Stimulated activated CD4-positive, alpha-beta T cell treated with anti-CD3 and anti-CD28 coated beads, Interleukin-2, amount 100 ng/mL, for 24 hours (primary cell): ENCODE measurements at places on chromosomes 3 and 15.

DNA sequence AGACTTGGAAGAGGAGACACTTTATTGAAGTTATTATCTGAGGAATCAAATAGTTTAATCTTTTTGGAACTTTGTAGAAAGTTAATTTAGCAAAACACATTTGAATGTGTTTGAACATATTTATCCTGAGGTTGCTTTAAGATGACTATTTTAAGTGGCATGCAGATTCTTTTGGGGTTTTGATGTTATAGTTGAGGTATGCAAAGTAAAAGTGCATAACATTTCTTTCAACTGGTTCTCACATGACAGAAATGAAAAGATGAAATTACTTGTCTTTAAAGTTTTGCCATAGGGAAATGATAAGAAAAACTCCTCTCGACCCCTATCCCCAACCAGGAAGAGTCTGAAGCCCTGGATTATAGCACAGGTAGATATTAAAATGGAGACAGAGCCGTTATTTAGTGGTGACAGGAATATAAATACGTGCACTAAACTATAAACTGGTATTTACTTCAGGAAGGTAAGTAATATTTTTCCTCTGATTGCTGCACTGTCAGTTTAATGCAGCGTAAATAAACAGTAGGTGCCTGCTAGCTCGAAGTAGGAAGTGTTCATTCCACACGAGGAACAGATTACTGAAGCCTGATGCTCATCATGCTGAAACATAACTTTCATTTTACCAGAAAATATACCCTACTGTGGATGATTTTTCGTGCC, 15.1 kb upstream of the SATB1 start:
- no peak for DNase-seq

DNA sequence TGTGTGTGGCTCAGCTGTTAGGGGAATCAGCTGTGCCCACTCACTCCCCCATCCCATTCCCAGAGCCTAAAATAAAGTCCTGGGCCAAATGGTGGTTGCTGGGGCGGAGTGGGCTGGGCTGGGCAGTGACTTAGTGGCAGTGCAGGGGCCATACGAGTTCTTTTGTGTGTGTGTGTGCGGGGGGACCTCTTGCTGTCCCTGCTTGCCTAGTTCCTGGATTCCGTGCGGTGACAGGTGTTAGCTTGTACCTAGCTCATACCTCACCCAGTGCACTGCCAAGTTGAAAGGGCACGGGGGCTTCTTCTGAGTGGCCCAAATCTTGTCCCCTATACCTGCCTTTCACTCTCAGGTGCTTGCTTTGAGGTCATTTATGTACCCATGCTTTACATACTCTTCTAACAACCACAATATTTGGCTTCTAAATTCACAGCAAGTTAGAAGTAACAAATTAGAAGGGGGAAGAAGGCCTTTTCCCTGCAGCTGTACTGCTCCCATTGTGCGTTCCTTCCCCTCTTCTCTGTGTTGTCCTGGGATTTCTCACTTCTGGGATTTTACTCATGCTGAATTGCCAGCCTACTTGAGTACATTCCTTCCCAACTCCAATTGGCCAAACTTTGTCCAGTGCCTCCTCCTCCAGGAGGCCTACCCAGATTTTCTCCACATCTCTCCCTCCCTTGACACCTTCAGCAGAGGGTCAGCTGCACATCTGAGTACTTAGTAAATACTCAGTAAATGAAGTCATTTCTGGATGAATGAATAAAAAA, 66.3 kb upstream of the POLG start:
- no peak for DNase-seq

DNA sequence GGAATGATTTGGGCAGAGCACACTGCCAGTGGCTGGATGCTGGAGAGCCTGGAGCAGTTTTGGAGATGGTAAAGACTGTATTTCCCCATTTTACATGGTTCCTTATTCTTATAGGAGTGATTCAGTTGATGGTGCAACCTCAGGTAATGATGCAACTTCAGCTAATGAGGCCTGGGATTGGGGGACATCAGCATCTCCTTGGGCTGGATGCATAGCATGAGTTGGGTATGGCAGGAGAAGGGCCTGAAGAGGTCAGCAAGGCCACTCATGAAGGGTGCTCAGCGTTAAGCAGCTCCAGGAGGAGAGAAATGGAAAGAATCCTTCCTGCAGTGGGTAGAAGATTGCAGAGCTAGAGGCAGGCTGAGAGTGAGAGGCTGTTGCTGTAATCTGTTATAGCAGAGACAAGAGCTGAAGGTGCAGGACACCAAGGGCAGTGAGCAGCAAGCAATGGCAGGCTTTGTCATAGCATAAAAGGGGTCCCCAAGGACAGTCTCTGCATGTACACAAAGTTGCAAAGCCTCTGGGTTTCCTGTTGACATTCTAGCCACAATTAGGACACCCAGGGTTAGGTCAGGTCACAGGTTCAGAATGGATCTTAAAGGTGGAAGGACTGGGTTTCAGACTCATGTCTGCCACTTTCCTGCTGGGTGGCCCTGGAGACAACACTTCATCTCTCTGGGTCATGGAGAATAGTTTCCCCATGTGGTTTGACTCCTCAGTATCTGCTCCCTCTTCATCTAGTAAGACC, 29.5 kb upstream of the SNRK start:
- no peak for DNase-seq

GRCh38 chr3:8239718-8240695, 261.6 kb upstream of the LMCD1 start:
- DNase-seq: peak; percentile 27

DNA sequence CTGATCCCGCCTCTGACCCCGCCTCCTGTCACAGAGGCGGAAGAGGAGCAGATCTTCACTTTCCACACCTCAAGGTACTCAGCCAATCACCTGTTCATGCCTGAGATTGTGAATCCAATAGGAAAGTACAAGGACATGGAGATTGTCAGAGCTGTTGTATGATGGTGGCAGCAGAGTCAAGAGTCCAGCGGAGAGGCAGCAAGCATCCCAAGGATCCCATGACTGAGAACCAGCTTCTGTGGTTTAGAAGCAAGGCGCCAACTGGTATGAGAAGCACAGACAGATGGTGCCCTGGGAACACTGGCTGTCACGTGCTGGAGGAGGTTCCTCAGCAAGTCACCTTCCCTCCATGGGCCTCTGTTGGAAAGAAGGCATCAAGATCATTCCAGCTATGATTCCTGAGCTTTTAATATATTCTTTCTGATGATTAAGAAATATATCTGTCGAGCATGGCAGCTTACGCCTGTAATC, 93.9 kb downstream of the CPN2 start:
- no peak for DNase-seq

DNA sequence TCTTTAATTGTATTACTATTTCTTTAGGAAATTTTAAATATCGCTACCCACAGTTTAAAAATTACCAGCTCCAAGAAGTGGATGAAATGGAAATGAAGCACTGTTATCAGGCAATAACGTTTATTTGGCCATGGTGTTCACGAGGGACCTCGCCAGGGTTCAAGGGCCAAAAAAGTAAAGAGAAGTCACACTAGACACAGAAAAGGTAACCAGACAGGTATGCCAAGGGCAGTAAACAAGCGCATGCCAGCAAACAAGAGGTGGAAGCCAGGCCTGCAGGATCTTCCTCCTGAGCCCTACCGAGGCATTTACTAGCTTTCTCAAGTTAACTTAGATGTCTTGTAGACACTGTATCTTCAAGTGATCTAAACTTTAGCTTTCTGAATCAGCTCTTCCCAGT, 113.5 kb downstream of the PLD1 start:
- no peak for DNase-seq

- no peak for DNase-seq
These were observed 527.5 kb downstream of the NAALADL2 start for GRCh38 chr3:175386630-175387029.

GRCh38 chr3:176951586-176952292, 245.5 kb downstream of the TBL1XR1 start:
- no peak for DNase-seq

DNA sequence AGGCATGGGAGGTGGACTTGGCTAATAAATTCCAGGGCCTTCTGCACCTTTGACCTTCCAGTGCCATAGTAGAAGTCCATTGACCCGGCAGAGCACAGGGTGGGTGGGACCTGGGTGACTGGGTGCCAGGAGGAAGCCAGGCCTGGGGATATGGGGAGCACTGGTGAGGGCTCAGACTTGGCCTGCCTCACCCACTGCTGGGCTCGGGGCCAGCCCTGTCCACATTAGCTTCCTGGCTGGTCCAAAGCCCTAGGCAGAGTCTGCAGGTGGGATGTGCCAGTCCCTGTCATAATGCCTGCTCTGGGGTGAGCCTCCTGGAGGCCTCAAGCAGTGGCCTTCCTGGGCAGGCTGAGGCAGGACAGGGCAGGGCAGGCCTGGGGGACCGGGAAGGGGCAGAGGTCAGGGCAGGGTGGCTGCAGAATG, 38.1 kb upstream of the CHRNB4 start:
- DNase-seq: no peak

GRCh38 chr15:60616147-60616546, 137.2 kb upstream of the ICE2 start:
- DNase-seq: no peak

- DNase-seq: no peak
These were observed 107.4 kb downstream of the LRIG1 start for GRCh38 chr3:66393333-66394005.

DNA sequence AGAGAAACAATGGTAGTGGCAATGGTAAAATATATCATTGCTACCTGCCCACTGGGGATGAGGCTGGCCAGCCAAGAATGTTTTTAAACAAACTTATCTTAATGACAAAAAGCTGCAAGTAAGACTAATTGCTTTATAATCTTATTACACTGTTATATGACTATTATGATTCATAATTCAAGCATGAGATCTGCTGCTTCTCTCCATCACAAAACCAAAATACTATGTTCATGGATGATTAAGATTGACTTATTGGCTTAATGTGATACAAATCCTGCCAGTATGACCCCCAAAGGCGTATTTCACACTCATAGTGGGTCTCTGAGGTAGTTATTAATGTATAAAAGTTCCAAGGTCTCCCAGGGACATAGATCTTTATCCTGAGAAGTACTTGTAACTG, 52.6 kb downstream of the FBN1 start:
- no peak for DNase-seq

DNA sequence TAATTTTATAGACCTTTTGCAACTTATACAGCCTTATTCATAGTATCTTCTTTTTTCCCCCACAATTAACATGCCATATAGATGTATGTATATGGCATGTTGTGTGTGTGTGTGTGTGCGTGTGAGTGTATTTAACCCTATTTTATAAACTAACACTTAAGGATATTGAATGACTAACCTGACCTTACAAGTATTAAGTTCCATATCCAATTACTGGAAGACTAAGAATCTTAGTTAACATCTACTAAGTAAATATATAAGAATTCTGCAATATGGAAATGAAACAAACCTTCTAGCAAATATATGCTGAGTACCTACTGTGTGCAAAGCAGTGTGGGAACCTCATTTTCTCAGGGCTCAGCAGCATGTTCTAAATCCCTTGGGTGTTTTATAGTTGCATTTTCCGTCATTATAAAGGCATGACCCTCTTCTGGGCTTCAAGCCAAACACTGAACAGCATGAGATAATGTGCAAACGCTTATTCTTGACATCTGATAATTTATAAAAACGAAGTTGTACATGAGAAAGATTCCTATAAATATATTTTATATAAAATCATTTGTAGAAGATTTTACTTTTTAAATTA, 105.5 kb downstream of the NLGN1 start:
- DNase-seq: no peak

DNA sequence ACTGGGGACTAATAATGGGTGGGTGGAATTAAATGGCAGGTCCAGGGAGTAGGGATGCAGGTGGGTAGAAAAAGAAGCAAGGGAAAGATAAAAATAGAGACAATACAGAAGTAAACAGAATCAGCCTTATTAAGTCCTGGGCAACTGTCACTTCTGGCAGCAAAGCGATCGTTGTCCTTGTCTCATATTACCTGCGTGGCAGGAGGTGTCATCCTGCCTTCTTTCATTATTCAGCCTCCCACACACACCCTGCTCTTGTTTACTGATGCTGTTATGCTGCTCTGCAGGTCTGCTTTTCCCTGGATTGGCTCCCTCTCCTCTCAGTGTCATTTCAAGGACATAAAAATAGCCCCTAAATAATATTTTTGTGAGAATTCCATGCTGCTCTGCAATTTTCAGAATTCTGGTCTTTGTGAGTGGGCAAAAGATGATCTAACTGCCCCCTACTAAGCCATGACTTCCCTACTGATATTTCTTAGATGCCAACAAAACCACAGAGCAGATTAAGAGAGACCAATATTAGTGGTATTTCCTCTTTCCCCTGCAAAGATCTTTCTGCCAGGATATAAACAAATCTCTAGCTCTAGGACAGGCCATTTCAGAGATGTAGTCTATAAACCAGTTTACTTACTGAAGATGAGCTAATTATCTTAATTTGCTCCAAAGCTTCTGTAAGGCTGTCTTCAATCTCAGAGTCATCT, 8.5 kb downstream of the VEPH1 start:
- DNase-seq: no peak

DNA sequence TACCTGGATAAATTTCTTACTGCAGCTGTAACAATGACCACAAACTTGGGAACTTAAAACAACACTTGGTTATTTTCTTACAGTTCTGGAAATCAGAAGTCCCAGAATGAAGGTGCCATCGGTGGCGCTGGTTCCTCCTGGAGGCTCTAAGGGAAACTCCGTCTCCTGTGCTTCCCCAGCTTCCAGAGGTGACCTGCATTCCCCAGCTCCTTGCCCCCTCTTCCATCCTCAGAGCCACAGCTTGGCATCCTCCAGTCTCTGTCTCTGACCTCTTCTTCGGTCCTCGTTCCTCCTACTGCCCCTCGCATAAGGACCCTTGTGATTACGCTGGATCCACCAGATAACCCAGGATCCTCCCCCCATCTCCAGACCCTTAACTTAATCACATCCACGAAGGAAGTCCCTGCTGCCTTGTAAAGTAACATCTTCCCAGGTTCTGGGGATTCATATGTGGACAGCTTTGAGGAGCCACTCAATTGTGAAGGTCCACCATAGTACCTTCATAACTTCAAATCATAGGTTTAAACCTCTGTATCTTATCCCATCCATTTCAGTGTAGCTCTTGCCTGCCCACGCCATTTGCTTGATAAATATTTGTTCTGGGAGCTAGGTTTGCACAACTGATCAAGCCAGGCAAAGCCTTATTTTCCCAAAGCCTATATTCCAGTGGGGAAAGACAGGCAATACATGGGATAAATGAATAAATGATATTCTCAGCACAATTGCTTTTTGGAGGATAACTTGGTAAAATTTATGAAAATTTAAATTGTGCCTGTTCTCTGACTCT, 34.8 kb downstream of the KLF15 start:
- DNase-seq: no peak

DNA sequence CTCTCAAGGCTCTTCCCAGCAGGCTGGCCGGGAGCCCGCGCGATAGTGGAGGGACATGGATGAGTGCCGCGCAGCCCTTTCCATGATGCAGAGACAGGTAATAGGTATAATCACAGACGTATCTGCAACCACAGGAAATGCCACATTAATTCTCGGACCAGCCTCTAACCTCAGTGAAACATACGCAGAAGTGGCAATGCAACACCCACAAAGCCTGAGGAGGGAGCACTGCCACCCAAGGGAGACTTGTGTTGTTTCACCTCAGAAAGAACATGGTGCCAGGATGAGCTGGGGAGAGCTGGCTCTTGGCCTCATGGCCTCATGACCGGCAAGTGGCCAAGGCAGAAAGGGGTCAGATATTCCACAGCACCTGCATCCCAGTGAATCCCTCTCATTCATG, 39.0 kb downstream of the PGPEP1L start:
- no peak for DNase-seq
